KBM-7 (cell line): ENCODE measurements at places on chromosomes 2 and 18.
A peak's percentile ranks its signal among the peaks of the same experiment; 100 is the strongest.

DNA sequence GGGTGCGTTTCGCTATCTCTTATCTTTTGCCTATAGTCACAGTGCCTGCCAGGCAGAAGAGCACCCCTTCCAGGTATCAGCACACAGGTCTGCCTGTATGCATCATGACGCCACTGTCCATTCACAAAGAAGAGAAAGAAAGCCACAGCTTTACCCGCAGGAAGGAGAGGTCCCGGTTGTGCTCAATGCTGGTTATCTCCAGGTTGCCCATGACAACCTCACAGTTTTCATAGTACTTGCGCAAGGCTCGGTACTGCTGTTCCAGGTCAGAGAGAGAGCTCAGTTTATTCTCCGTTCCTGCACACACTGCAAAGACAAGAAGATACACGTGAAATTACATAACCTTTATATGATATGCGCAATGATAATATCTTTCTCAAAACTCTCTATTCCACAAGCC lies 414.0 kb downstream of the ERBB4 start:
- DNase-seq: no peak

- DNase-seq: no peak
Measured at GRCh38 chr2:154343282-154343681, 355.2 kb upstream of the KCNJ3 start.

GRCh38 chr18:46706968-46707367 lies 49.9 kb downstream of the ST8SIA5 start:
- DNase-seq: no peak

GRCh38 chr2:172252154-172252553 lies 149.5 kb upstream of the DLX2 start:
- DNase-seq: peak; percentile 75

- DNase-seq: no peak
Measured at GRCh38 chr2:132477436-132477835, 60.8 kb downstream of the GPR39 start.

DNA sequence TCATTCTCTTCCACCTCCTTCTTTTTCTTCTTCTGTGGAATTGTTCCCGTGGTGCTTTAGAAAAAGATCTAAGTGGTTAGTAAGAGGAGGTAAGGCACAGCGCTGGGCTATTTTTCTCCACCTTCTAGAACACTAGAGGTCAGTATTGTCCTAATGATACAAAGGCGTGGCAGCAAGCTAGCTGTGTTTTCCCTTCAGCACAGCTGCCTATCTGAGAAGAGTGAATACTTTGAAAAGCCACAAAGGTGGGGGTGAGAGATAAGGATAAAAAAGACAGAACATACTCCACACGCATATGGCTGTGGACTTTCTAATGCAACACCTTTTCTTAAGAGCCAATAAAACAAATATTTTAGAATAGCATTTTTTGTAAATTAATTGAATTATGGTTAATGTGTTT lies 2.1 kb downstream of the CNTNAP5 start:
- peak; percentile 78 for DNase-seq

DNA sequence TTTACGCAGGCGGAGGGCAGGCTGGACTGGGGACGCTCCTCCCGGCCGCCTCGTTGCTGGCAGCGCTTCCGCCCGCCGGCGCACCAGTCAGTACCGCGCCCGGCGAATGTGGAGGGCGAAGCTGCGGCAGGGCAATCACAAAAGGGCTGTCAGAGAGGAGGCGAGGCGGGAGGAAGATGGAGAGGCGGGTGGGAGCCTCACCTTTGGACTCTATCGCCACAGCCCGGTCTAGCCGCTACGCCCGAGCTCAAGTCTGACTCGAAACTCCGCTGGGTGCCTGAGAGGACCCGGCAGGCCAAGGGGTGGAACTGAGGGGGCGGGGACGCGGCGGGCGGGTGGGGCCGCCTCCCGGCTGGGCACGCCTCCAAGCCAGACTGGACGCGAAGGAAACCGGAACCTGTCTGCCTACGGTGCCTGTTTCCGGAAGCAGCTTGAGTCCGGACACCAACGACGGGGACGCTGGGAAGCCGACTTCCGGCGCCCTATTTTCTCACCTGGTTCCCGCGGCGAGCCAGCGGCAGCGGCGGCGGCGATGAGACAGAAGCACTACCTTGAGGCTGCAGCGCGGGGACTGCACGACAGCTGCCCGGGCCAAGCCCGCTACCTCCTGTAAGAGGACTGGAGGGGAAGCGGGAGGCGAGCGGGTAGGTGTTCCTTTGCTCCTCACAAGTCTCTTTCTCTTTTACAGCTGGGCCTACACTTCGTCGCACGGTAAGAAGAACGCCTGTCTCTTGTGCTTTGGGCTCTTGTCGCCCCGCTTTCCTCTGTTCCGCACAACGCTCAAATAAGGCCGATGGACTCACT lies at the start of gene RMP24:
Gene RMP24, plus strand, starts transcription at position 483 of the 804 bp plus-strand sequence.
- DNase-seq: peak; percentile 90

DNA sequence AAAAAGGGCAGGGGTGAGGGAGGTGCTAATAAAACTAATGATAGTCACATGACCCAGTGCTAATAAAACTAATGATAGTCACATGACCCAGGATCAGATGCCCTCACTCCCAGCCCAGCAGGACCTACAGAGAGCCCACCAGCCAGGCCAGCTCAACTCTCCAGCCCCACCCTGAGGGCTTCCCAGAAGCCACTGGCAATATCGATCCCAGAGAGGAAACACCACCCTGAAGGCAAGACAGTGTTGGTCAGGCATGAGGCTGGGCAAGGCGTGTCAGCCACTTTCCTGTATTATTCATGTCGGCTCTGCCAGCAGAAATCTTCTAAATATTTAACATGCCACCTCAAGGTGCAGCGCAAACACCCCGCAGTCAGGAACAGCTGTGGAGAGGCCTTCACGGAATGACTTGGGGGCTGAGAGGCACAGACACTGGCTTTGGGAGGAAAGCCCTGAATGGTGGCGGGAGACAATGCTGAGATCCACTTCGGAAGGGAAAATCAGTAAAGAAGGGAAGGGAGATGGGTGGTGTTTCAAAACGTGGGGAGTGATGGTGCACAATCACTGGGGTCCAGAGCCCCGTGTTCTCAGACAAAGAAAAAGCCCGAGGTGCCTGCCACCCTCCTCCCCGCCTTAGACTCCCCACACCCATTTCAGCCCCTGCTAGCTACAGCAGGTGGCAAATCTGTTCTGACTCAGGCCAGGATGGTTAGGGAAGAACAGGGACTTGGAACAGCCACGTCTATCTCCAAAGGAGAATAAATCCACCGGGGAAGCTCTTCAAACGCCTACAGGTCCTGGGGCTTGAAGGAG lies 1.4 kb downstream of the REEP1 start:
- DNase-seq: no peak

DNA sequence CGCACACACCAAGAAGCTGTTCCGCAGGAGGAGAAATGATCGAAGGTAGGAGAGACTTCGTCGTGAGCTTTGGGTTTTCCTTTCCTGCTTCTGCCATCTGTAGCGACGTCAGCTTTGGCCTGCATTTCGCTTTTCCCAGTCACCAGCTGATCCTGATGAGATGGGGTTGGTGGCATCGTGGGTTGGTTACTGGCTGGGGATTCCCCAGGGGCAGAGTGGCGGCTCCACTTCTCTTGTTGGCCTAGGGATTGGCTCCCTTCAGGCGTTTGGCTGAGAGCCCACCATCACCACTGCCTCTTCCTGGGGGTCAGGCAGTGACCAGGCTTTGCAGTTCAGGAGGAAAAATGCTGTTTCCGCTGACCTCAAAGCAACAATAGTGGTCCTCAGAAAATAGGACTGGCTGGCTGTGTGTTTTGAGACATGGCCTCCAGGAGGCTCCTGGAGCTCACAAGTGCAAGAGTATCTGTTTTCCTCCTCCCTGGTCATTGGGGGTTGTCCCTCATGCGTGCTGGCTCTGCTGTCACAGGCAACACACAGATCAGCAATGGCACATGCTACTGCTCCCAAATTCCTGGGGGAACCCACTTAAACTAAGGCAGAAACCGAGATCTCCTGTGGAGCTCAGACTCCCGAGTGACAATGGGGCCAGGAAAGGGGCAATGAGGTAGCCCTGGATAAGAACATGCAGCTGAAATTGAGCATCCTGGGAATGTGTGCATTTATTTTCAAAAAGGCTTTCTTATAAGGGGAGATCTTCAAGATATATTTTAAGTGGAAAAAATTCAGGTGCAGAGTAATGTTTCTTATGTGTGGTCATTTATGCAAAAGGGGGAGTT lies 173.0 kb downstream of the CTIF start:
- DNase-seq: peak; percentile 26

DNA sequence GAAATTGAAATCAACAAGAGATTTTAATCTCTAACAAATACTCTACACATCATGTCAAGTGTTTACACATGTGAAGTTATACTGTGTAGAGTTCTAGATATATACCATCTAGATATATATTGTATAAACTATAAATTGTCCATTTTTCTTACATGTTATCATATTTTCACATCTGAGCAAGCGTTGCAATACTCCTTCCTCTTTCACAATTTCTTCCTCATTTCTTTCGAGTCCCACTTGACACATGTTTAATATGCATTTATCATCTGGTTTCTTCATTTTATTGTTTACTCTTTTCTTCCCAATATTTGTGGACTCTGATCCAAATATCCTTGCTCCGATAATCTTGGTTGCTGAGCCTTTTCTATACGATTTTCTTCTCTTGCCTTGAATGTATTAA lies 50.2 kb downstream of the UNC80 start:
- peak; percentile 8 for DNase-seq

DNA sequence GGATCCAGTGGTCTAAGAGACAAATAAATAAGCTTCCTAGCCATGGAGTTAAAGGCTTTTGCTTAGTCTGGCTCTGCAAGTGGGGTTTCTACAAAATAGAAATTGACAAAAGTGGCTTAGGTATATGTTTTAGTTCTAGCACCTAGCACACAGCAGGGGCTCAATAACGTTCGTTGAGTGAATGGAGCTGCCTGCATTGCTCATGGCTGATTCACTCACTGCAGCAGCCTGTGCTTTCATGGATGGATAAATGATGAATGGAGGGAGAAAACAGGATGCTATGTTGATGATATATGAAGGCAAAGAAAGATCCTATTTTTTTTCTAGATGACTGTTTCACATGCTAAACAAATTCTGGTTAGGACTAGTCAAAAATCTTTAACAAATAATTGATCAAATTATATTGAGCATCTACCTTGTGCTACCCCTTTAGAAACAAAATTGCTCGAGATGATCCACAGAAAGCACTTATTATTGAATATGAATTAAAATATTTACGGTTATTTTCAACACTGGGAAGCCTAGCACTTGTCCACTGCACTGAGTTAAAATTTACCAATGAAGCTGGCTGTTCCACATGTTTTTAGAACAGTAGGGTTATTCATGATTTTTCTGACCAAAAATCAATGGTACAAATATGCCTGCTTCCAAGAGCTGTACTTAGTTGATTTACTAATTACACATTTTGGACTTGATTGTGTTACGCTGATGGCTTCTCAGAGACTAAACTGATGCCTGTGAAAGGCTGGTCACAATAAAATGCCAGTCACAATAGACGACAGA lies 39.6 kb downstream of the HDHD2 start:
- DNase-seq: no peak

- DNase-seq: no peak
Measured at GRCh38 chr18:58865701-58866065, 1.0 kb downstream of the ZNF532 start.

GRCh38 chr2:173523497-173523896 lies 168.8 kb downstream of the CDCA7 start:
- DNase-seq: no peak

GRCh38 chr2:3805201-3805939 lies 102.0 kb downstream of the DCDC2C start:
- peak; percentile 52 for DNase-seq

- no peak for DNase-seq
Measured at GRCh38 chr2:160576054-160576499, 82.5 kb upstream of the RBMS1 start.

DNA sequence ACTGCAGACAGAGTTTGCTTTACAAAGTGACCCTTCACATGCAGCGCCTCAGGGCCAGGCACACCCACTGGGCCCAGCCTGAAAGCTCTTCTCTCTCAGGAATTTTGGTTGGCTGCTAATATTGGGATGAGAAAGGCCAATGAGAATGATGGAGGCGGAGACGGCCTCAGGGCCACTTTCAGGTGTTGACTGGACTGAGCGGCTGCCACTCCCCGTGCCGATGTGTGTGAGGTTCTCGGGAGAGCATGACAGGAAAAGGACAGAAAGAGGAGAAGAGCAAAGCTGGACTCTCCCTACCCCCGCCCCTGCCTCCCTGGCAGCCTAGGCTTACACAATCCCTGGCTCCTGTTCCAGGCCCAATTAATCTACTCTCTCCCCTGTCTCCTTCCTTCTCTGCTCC lies 155.7 kb downstream of the CELF4 start:
- no peak for DNase-seq

- DNase-seq: no peak
Measured at GRCh38 chr18:79483971-79484491, 88.3 kb downstream of the NFATC1 start.

GRCh38 chr2:145044491-145044890 lies 524.6 kb upstream of the ZEB2 start:
- no peak for DNase-seq

DNA sequence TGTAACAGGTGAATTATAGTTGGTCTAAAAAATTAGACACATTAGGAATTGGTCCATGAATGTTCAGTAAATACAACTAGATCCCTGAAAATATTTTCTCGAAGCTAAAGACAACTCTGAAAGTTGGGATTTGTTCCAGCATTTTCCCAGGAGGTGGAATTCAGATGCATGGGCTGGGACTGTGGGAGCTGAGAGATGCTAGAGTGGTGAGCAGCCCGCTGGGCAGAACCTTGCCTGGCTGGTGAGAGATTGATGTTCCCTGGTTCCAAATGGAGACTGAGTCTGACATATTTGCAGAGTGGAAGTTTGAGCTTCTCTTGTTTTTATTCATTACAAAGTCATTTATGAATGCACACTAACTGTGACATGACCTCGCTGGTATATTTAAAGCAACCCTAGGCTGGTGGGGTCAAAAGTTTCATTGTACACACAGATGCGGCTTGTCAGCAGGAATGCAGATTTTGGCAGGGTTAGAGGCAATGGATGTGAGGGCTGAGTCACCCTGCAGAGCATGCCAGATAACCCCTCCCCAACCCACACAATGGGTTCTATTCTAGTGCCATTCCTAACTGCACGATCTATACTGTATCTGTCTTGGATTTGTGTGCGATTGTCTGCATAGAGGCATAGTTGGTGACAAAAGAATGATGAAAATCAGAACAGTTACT lies 23.5 kb upstream of the TMEM178A start:
- no peak for DNase-seq

DNA sequence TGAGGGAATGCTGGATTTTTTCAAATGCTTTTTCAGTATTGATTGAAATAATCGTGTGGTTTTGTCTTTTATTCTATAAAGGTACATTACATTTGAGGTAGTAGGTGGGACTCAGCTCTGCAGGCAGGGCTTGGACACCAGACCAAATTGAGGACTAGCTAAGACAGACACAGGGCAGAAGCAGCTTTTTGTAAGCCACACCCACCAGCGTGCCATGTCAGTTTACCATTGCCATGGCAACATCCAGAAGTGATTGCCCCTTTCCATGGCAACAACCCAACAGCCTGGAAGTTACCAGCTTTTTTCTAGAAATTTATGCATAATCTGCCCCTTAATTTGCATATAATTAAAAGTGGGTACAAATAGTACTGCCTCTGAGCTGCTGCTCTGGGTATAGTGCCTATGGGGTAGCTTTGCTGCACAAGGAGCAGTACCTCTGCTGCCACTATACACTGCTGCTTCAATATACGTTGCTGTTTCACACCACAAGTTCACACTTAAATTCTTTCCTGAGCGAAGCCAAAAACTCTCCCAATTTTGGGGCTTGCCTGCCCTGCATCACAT lies 23.6 kb upstream of the VWA3B start:
- DNase-seq: peak; percentile 11

GRCh38 chr2:144798034-144798433 lies 278.1 kb upstream of the ZEB2 start:
- DNase-seq: no peak

GRCh38 chr2:171895786-171896185 lies 1.7 kb upstream of the SLC25A12 start:
- DNase-seq: no peak
